Fibroblast of lung (primary cell): ENCODE measurements at places on chromosomes 12 and 14. TPM values are rescaled to one million over a fixed set of nuclear protein-coding genes. Genes with fewer than 3 reads are reported as not detected.

TMEM253 gene
- not detected in 2 replicates for total RNA-seq

DNA sequence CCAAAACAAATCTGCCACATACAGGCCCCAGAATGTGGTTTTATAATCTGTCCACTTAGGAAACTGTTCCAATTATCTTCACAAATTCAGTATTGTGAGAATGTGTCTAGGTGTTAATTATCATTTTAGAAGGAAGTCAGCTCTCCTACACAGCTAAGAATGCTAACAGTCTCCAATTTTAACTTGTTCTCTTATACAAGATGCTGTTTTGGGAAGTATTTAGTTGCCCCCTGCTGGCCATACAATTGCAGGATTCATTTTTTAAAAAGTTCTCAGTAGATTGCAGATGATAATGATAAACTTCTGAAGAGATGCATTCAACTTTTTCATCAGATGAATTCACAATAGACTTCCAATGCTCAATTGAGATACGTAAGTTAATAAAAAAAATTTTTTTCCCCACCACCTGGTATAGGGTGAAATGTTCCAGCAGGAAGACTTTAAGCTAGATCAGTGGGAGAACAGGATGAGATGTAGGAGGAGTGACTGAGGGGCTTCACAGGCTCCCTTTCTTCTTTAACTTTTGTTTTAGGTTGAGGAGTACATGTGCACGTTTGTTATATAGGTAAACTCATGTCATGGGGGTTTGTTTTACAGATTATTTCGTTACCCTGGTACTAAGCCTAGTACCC is 27.3 kb upstream of the OSBPL8 start:
- peak; percentile 78 for DNase-seq

DNA sequence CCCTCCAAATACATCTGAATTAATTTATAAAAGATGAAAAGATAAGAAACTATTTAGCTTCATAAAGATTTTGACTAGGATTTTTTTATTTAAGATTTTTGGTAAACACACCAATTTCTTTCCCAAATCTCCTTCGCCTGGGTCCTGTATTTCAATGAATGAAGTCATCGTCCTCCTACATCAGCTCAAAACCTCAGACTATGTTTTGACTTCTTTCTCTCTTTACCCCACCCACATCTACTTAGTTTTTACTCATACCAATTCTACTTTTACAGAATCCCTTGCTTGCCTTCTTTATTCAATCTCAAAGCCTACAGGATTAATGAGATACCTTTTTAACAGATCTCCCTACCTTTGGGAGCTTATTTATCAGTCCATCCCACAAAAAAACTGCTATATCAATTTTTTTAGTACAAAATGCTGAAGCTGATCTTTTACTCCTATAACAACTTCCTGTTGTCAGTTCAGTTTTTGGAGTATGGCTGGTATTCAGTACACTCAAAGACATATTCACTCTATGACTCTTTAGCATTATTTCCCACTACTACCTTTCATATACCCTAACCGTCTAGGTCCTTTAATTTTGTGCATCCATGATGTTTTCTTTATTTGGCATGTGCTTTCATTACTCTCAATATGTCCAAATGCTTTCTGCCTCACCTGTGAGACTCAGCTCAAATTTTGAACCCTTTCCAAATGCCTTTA is 18.7 kb upstream of the CCDC91 start:
- DNase-seq, result no peak

GRCh38 chr14:54325766-54326165 is 71.0 kb upstream of the CDKN3 start:
- no peak for DNase-seq

MMP17 gene
- 10.8 and 13.5 TPM in 2 replicates for total RNA-seq

- no peak for DNase-seq
These were observed 611.8 kb downstream of the ETNK1 start for GRCh38 chr12:23236811-23237210.

DNA sequence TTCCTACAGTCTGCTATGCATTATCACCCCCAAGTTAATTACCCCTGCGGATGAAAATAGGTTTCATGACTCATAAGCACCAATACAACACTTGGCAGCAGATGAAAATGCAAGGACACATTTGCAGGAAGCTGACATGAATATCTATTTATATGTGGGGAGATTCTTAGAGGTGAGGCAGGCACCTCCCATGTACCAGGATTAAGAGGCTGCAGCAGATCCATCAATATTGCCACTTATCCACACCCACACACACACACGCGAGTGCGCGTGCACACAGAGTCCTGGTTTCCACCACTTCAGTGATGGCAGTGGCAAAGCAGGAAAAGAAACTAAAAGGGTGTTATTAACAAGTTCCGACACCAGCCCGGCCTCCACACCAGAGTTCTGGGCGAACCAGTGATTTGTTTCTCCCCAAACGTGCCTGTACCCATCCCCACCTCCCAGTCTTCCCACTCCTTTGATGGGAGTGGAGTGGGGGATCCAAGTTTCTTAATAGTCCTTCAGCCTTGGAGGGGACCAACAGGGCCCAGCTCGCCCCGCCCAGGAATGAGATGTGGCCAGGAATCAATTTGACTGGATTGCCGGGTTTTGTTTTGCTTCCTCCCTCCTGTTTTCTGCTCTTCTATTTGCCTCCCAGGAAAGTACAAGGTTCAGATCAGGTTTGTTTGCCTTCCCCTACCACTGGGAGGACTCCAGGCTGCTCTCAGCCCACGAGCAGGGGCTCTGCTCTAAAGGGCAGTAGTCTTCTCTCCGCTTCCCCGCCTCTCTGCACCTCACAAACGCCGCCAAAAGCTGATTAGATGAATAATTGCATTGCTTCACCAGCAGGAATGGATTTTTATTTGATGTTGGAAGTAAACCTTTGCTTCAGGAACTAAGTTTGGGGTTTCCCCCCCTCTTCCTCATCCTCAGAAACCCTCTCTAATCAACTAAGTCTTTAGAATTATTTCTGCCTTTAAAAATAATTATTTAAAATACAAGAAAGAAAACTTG is 5.2 kb downstream of the IRF2BPL start:
- peak; percentile 62 for DNase-seq

VDR gene
- total RNA-seq, result 9.8 and 16.2 TPM in 2 replicates

- no peak for DNase-seq
These were observed 146.1 kb downstream of the PAX9 start for GRCh38 chr14:36807727-36808126.

GRCh38 chr14:68663385-68664076 is 129.3 kb downstream of the ZFP36L1 start:
- DNase-seq, result peak; percentile 99

- peak; percentile 79 for DNase-seq
These were observed 447.5 kb downstream of the PCNX1 start for GRCh38 chr14:71354801-71355200.

- peak; percentile 30 for DNase-seq
These were observed 398.2 kb downstream of the PRKD1 start for GRCh38 chr14:29529418-29529817.

GZMB gene
- total RNA-seq, result not detected in 2 replicates

DNA sequence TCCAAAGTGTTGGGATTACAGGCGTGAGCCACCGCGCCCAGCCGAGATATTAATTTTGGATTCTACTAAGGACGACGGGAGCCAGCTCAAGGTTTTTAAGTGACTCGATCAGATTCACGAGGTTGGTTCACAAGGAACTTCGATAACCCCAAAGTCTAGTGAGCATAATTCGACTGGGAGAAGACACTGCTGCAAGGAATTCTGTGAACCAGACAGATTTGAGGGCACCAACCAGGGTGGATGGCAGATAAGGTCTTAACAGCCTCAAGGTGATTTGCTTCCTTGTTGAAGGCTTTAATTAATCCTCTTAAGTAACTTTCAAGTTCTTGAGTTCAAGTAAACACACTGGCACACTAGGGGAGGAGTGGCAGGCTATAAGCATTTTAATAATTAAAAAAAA is 1.1 kb upstream of the KLHDC2 start:
- DNase-seq, result peak; percentile 8

DNA sequence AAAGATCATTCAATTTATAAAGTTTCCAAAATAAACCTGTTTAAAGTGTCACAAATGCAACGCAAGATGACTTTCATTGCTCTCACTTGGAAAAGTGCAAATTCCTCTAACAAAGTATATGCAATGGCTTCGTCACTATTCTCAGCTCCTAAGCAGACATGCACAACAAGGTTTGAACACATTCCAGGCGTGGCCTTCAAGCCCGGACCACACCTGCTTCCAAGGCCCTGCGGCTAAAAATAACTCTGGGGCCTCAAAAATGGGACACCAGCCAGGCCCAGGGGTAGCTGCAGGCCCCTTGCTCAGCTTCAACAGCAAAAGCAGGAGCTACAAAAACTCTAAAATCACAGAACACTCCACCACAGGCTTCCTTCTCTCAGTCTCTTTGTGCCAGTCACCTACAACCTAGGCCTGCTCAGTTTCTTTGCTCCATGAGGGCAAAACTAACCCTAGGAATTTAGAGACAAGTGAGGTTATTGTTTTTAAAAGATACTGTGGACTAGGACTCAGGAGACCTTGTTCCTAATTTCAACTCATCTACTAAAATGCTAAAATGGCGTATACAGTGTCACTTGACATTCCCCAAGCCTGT is 29.3 kb downstream of the DUSP16 start:
- DNase-seq, result peak; percentile 71

EAPP gene
- 49.1 and 58.0 TPM in 2 replicates for total RNA-seq

ST8SIA1 gene
- 5.9 and 23.9 TPM in 2 replicates for total RNA-seq

DNA sequence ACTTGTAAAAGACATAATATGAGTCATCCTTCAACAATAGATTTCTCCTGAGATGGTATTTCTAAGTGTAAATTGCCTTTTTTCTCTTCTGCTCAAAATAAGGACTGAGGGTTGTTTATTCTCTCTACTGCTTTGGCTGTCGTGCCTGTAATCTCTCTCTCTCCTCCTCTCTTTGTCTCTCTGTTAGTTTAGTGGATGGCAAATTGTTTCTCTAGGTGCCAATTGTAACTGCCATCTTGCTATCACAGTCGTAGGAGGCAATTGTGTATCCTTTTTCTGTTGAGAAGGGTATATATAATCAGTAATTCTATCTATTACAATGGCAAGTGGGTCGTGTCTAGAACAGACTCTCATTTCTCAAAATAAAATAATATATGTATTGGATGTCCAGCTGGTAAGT is 545.0 kb upstream of the FBXO33 start:
- no peak for DNase-seq

B4GALNT3 gene
- total RNA-seq, result not detected in 2 replicates

DNA sequence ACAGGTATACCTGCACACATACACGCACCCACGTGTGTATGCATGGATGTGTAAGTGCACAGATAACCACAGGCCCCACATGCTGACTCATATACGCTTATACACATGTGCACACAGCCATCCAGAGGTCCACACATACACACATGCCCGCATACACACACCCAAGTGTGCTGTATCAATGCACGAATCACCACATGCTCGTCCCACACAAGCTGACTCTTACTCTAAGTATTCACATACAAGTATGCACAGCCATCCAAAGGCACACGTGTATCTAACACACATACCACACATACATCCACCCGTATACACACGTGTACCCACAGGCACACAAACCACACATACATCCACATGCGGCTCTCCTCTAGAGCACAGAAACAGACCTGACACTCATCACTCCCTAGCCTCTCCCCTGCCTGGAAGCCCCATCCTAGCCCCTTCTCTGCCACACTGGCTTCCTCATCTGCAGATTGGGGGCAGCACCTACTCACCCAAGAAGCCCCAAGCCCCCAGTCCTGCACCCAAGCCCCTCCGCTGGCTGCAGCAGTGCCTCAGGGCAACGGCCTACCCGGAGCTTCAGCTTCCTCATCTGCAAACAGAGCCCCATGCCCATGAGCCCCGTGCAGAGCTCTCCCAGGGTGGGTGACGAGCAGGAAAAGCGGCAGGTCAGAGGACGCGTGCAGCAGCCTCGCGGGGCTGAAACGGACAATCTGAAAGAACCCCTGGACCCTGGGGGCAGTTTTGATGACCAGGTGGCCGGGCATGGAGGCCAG is 105.4 kb downstream of the NCOR2 start:
- DNase-seq, result no peak

EML1 gene
- total RNA-seq, result 36.2 and 74.5 TPM in 2 replicates

DNA sequence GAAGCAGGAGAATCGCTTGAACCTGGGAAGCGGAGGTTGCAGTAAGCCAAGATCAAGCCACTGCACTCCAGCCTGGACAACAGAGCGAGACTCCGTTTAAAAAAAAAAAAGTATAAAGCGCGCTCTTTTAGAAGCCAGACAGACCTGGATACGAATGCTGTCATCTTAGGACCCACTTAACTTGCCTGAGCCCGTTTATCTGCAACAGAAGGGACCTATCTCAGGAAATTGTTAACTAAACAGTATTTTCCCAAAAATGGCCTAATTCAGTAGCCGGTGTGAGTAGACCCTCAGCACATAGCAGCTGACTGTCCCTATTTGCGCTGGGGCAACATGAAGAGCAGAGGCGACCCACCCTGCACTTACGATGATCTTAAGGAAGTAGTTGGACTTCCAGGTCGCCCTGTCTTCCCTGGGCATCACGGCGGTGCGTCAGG is 529 bp downstream of the RPLP0 start:
- DNase-seq, result no peak

DNA sequence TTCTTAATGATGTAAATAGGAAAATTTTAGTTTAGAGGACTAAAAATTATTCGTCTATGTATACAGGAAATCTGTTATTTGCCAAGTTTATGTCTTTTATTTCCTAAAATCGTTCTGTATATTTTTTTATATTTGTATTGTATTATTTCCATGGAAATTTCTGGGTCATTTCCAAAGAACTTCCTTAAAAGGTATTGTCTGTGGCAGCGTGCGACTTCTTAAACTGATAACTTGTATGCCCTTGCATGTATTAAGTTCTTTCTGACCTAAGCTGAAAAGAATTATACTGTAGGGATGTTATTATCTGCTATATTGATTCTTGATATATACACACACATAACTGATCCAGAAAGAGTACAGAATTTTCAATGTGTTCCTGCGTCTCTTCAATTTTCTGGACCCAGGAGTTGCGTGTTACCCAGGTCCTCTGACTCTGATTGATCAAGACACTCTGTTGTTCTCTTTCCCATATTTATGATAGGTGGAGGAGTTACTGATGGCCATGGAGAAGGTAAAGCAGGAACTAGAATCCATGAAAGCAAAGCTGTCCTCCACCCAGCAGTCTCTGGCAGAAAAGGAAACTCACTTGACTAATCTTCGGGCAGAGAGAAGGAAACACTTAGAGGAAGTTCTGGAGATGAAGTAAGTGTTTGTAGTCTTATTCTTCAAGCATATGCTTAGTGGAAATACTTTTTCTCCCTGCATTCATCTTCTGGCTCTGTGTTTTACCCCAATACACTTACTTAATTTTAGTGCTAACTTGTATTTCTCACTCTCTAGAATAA is 298.5 kb downstream of the ERC1 start:
- no peak for DNase-seq

GRCh38 chr14:63454863-63455622 is 88.1 kb downstream of the PPP2R5E start:
- peak; percentile 72 for DNase-seq

NKX2-1 gene
- total RNA-seq, result not detected in 2 replicates
